ENCODE measurements at places on chromosomes 11 and 22.
A peak's percentile ranks its signal among the peaks of the same experiment; 100 is the strongest.

DNA sequence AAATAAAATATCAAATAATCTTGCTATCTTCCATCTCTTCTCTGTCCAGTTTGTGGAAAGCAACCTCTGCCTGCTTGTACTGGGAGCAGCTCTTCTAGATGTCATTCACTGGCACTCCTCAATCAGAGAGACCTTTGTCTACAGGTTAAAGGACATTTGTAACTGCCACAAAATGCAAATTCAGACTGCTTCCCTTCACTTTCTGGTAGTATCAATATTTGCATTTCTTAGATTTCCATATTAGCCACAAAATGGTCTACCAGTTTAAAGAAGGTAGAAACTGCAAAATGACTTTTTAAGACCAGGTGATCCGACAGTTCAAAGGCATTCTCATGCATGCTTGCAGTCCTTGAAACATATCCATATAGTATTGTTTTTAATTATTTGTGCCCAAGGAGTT lies 51.7 kb upstream of the RCN1 start:
- DNase-seq = no peak

DNA sequence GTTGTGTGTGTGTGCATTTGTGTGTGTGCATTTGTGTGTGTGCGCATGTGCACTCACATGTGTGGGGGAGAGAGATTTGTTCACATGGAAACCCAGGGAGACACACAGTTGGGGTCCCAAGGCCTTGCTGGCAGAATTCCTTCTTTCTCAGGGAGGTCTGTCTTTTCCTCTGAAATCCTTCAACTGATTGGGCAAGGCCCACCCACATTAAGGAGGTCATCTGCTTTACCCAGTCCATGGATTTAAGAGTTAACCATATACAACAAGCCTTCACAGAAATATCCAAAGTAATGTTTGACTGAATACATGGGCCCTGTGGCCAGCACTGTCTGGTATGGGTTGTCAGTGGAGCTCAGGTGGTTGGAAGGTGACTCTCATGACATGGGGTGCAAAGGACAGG lies 641.4 kb downstream of the BRD1 start:
- DNase-seq = no peak

GRCh38 chr22:27833803-27834202 lies 32.2 kb upstream of the MN1 start:
- DNase-seq = no peak

- DNase-seq = no peak
Observed at GRCh38 chr22:36874309-36874696, 13.5 kb downstream of the NCF4 start.

DNA sequence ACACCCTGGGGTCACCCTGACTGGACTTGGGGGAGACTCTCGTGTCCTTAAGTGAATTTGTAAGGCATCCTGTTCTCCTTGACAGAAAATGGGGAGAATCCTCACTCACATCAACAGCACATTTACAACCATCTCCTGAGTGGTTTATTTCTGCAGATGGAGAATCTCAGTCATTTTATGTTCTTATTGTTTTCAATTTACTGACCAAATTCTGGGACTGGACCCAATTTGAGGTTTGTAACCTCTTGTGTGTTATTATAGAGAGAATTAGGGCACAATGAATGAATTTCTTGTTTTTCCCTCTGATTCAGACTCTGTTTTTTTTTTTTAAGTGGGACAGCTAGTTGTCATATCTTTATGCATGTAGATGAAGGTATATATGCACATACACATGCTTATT lies 104.9 kb downstream of the ADAMTS15 start:
- no peak for DNase-seq

GRCh38 chr11:64372802-64373597 lies 14.0 kb downstream of the RPS6KA4 start:
- no peak for DNase-seq

- no peak for DNase-seq
Observed at GRCh38 chr11:76644591-76644990, 26.0 kb downstream of the LRRC32 start.

DNA sequence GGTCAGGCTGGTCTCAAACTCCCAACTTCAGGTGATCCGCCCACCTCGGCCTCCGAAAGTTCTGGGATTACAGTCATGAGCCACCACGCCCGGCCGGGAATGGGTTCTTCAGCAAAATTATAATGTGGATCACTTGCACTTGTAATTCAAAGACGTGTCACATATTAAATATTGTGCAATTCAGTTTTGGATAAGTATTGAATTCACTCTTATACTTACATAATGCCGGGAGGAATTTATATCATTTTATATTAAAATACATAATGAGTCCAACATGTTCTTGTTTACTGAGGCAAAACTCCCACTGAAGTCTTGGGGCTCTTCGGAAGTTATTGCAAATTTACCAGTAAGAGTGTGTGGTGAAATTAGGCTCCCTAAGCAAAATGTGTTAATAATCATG lies 635.2 kb upstream of the LUZP2 start:
- no peak for DNase-seq

DNA sequence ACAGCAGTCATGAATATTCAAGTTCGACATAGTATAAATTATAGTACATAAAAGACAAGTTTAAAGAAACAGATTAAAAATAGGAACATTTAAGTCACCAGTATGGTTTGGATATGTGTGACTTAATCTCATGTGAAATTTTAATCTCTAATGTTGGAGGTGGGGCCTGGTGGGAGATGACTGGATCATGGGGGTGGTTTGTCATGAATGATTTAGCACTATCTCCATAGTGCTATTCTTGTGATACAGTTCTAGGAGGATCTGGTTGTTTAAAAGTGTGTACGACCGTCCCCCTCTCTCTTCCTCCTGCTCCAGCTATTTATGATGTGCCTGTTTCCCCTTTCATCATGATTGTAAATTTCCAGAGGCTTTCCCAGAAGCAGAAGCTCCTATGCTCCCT lies 3.3 kb downstream of the KDM4E start:
- no peak for DNase-seq

DNA sequence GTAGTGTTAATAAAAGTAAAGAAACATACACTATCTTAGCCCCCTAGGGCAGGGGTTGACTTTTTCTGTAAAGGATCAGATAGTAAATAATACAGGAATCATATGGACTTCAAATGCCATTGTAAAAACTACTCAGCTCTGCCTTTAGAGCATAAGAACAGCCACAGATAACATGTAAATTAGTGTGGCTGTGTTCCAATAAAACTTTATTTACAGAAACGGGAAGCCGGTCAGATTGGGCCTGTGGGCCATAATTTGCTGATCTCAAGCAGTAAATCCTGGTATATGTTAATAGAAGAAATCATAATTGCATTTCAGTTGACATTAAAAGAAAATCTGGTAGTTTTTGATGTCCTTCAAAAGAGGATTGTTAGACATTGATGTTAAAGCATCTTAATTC lies 76.5 kb downstream of the ZC3H12C start:
- no peak for DNase-seq

DNA sequence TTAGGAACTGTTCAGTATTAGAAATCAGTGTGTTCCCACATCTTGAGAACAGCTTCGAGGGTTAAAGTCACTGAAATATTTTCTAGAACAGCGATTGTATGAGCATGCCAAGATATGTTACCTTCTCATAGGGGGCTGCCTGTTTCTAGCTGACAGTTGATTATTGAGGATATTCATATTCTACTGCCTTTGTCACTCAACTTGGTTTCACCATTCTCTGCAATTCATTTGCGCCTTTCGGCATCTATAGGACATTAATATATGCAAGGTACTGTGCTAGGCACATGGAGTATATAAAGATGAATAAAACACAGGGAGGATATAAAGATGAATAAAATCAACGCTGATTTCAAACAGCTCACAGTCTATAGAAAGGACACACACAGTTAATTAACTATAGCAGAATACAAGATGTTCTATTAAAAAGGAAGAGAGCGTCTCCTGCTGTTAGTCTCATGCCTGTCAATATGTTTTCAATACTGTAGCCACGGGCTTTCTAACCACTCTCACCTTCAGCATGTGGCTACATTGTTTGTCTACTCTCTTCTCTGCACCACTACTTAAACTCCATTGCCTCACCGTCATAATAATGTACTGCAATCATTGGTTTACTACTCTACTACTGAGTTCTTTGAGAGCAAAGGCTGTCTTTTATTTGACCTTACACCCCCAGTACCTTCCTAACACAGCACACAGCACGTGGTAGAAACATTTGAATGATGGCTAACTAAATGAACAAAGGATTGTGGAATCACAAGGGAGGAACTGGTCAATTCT lies 81.9 kb downstream of the RAB30 start:
- DNase-seq = no peak

DNA sequence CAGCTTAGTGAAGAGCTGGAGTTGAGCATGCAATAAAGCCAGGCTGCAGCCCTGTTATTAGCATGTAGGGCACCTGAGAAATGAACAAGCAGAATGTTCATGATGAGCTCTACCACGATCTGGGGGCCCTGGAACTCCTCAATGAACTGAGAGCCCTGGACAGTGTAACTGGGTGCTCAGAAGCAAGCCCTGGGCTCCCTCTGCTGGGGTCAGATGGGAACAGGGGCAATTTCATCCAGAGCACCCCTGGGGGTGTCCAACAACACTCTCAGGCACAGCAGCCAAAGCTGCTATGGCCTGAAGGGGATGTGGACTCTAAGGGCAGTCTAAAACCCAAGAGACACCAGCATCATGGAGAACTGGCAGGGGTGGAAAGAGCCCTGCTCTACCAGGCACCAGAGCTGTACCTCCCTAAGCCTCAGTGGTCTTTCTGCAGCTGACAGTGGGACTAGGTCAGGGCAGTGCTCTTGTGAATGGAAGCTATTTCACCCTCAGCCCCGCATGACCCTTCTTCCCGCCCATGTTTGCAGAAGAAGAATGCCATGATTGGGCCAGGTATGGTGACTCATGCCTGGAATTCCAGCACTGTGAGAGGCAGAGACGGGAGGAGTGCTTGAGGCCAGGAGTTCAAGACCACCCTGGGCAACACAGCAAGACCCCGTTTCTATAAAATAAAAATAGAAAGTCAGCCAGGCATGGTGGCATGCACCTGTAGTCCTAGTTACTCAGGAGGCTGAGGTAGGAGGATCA lies 28.9 kb downstream of the THOC5 start:
- DNase-seq = no peak

GRCh38 chr11:42043312-42043711 lies 583.9 kb upstream of the LRRC4C start:
- no peak for DNase-seq

GRCh38 chr11:68839054-68839865 lies 2.5 kb downstream of the CPT1A start:
- DNase-seq = peak; percentile 89

DNA sequence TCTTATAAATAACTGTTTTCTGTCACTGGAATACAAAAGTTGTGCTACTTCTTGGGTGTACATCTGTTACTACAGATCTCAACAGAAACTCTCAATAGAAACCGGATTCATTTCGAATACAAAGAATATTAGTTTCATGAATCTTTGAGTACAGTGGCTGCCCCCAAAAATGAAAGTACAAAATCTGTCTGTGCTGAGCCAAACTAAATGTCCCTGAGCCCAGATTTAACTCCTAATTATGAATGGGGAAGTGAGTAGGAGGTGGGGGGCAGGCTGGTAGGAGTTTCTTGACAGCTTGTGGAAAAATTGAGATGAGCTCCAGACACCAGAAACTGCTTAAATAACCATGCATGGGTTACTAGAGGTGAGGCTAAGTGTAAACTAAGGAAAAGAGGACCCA lies 41.6 kb downstream of the PITPNB start:
- no peak for DNase-seq

GRCh38 chr11:126790550-126791081 lies 210.0 kb downstream of the KIRREL3 start:
- no peak for DNase-seq

DNA sequence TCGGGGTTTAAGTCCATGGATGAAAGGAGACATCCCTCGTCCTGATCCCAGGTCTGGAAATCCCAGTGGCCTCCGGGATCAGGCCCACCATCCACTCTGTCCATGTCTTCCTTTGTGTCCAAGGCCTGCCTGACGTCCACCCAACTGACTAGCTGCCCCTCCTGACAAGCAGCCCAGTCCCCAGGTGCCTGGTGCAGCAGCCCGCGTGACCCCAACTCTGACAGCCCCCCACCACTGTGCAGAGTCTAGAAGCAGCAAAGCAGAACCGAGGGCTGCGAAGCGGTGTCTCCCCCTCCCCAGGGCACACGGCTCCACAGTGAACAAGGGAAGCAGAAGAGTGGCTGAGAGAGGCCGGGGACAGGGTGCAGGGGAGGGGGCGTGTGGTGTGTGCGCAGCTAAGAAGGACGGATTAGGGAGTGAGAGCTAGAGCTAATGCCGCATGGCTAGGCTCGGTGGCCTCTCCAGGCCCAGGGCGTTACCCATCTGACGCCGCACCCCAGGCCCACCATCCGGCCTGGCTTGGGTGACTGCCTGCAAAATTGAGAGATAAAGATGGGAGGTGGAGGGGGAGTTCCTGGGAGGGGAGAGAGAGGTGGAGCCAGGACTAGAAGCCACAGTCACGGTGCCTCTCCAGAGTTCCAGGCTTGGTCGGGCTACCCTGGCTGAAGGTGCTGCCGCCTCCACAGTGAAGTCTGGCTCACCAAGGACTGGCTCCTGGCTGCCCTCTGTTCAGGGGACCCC lies 16.6 kb upstream of the BAIAP2L2 start:
- DNase-seq = no peak

- DNase-seq = no peak
Observed at GRCh38 chr11:79236541-79236971, 204.3 kb downstream of the TENM4 start.

GRCh38 chr11:95142431-95142830 lies 52.8 kb downstream of the ENDOD1 start:
- no peak for DNase-seq

DNA sequence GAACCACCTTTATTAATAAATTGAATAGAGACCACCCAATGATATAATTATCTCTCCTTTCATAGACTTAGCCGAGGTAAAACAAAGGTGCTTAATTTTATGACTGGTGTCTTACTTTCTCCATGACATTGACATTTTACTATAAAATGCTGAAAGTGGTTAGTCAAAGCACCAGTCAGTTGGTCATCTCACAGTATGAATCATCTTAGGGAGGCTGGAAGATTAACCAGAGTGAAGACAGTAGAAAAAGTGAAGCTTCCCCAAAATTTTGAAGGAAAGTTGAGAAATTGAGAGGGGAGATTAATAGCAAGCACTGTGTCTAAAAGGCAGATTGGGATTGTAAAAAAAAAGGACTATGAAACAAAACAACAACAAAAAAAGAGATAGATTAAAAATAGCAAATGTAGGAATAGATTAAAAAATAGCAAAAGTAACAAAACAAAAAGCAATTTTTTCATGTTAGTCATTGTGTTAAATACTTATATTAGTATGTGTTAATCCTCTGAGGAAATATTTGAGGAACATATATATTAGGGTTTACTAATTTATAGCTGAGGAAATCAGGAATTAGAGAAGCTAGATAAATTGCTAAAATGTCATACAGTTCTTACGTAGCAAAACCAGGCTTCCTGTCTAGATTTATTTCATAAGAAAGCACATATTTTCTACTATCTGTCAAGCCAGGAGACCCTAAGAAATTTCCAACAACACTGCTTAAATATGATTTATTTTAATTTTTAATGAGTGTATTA lies 557.3 kb upstream of the ANO5 start:
- no peak for DNase-seq

DNA sequence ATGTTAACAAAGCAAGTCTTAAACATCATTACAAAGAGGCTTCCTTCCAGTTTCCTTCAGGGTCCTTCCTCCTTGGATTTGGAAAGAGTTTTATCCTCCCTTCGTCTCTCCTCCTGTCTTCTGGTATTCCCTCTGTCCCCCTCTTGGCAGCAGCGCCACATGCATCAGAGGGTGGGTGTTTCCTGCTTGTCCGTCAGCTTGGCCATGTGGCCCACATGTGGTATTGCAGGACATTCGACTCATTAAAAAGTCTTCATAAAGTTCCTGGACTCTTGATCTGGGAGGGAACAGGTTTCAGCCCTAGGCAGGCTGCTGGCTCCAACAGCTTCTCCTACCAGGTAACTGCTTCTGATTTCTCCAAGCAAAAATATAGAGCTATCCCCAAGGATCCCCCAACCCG lies 189.8 kb downstream of the CSNK2A3 start:
- DNase-seq = no peak

All from stimulated activated CD8-positive, alpha-beta memory T cell treated with anti-CD3 and anti-CD28 coated beads, Interleukin-15, amount 100 ng/mL, for 24 hours (primary cell).